ENCODE measurements at places on chromosomes 2 and 18.

DNA sequence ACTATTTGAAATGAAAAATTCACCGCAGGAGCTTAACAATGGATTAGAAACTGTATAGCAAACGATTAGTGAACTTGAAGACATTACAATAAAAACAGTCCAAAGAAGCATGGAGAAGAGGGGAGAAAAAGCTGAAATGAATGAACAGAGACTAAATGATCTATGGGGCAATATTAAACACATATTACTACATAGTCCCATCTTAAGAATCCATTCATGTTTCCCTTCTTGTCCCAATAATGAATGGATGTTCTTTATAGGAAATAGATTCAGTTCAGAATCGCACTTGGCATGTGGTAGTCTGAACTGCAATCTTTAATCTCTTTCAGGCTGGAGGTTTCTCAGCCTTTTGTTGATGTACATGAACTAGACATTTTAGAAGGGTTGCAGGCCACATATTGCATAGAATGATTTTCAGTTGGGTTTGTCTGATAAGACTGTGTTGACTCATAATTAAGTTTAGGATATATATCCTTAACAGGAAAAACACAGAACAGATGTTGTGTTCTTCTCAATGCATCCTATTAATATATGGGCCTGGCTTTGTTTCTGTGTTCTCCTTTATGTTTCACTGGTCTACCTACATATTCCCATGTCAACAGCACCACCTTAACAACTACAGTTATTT, 27.9 kb downstream of the CCDC88A start:
- no peak for ATAC-seq

DNA sequence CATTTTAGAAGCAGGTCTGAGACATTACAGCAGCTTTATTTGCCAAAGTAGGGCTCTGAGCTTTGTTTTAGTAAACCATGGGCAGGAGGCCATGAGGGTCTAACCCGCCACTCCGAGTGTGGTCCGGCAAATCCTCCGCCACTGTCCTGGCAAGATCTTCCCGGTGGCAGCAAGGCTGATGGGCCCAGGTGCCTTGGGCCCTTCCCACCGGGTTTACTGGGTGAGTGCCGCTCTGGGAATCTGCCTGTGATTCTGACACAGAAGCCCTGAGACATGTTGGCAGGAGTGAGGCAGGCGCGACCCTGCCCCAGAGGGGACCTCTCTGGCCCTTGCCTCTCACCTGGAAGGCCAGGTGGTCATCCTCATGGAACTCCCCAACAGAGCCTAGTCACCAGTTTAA, 29.9 kb downstream of the MTERF4 start:
- no peak for ATAC-seq

- ATAC-seq: no peak
These were observed 290.2 kb downstream of the ZNF385B start for GRCh38 chr2:179571252-179571651.

- ATAC-seq: no peak
These were observed 269.4 kb downstream of the ETAA1 start for GRCh38 chr2:67666386-67667053.

DNA sequence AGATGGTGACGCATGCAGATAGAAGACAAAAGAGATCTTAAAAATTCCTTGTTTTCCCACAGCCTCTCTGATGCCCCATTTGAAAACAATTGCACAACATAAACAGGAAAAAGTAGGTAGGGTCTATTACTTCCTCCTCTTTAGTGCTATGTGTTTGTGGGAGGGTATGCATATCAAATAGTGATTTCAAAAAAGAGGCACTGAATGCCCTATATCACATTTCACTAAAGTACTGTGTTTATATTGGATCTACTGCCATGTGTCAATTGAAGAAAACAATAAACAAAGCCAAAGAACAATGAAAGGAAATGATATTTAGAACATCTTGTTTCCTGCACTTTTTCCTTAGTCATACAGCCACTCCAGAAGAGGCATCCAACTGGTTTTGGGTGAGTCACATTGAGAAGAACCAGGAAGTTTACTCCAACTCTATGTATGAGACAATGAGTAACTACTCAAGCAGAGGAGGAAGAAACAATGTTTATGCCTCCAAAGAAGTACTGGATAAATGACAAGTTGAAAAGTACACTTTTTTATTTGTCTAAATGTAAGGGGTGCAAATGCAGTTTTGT, 583.6 kb downstream of the FBXO15 start:
- peak; percentile 75 for ATAC-seq

DNA sequence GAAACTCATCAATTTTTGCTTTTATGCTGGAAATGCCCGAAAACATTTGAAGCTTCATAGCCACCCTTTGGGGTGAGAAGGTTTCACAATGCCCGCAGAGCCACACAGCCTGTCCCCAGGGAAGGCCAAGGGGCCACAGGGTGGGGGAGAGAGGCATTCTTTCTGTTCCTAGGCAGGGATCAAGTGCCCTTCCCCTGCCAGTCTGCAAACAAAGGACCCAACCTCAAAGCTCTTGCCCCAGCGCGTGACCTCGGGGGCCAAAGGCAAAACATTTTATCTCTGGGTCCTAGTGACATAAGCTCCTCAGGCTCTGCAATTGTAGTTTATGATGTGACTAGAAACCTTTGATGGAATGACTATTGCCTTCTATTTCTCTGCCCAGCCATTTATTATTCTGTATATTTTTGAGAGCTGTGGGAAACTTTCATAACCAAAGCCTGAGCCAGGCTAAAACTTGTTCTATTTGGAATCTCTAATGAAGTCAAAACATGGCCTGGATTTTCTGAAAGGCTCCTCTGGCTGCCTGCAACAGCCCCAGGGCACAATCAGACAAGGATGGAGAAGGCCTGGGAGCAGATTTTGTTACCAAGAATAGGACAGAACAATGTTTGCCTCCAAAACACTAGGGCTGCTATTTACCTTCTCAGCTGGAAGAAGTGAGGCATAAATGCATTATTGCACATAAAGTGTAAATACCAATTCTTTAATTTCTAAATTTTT, 137.2 kb upstream of the KCTD1 start:
- no peak for ATAC-seq

- ATAC-seq: peak; percentile 19
These were observed 23.9 kb downstream of the MEMO1 start for GRCh38 chr2:31986906-31987305.

DNA sequence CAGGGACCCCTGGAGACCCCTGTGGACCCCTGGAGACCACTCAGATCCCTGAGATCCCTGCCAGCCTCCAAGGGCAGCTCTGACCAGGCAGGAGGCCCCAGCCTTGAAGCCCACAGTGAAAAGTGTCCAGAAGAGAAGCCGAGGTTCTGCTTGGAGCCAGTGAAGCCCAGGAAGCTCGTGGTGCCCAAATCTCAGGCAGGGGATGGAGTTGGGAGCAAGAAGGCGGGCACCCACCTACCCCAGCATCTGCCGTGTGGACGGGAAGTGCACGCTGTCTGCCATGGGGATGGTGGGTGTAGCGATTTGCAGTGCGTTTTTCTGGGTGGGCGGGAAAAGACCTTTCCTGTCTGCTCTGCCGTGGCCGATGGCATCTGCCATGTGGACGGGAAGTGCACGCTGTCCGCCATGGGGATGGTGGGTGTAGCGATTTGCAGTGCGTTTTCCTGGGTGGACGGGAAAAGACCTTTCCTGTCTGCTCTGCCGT, 120.6 kb upstream of the CTDP1 start:
- no peak for ATAC-seq

DNA sequence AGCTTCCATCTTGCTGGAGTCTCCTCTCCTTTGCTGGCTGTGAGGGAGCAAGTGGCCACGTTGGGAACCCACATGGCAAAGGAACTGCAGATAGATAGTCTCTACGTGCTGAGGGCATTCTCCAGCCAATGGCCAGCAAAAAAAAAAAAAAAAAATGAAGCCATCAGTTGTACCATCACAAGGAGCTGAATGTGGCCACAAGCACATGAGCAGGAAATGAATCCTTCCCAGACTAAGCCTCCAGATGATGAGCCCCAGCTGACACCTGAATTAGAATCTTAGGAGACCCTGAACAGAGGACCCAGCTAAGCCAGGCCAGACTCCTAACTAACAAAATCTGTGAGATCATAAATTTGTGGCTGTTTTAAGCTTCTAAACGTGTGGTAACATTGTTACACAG, 57.9 kb downstream of the SPIRE1 start:
- ATAC-seq: no peak

GRCh38 chr2:137964859-137965459, 686 bp downstream of the HNMT start:
- ATAC-seq: peak; percentile 31

DNA sequence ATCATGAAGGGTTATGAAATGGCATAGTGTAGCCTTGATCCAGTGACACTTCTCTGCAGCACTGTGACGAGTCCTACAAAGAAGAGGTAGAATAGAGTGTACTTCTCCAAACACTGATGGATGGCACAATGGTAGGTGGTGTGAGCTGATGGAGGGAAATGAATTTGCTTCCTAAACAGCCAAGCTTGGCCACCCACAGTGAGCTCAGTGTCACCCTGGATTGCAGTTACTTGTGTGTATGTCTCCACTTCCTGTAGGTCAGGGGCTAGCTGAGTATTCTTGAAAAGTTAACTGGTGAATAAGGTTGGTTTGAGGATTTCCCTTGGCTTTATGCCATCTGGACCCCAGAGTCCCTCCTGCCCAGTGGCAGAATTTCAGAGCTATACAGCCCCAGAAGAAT, 75.9 kb downstream of the VSNL1 start:
- ATAC-seq: no peak

- ATAC-seq: no peak
These were observed 152.3 kb downstream of the PRPF40A start for GRCh38 chr2:152564754-152565551.

DNA sequence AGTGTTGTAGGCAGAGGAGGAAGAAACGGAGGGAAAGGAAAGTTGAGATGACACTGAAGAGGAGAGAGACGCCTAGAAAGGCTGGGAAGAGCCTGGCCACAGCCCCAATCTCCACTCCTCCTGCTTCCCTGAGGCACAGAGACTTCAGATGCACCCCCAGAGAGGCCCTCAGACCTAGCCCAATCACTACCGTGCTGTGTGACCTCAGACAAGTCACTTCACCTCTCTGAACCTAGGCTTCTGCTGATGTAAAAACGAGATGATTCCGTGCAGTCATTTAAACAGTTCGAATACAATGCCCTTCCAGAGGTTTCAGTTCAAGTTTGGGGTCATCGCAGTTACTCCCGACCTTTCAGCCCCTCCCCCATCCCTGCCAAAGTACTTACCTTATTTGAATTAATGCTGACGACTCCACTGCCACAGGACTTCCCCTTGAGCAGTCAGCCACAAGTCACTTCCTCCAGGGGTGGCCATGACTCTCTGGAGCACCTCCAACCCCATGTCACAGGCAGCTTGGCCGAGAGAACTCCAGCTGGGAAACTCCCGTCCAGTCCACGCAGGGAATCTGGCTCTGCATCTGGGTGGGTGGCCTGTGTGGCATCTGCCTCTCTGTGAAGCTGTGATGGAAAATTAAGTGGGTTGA, 105.2 kb upstream of the ID2 start:
- no peak for ATAC-seq

DNA sequence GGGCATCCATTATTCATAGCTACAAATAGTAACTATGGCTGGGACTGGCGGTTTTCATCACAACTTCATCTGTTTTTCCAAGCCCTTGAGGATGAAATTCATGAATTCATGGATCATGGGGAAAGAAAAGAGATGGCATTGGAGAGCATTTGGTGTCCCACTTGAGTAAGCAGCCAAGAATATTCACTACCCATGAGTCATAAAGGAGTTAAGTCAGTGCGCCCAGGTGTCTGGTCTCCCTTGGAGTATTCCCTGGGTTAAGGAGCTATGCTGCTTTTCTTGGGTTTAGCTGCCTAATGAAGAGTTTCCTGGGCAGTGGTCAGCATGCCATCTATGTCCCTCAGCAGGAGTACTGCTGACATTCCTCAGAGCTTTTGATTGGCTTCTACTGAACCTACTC, 21.3 kb upstream of the LDAH start:
- no peak for ATAC-seq

- no peak for ATAC-seq
These were observed 80.8 kb downstream of the NAT8 start for GRCh38 chr2:73561422-73561821.

DNA sequence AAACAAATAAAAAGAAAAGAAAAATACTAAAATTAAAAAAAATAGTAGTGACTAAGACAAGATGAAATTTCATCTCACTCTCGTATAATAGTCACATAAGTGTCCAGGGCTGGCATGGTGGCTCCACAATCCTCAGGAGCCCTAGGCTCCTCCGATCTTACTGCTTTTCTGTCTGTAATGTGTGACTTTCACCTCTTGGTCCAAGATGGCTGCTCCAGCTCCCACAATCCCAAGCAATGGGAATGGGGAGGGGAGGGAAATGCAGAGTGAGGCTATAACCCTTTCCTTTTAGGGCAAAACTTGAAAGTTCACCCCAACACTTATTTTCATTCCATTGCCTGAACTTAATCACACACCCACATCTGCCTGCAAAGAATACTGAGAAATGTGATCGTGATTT, 90.4 kb downstream of the MOGAT1 start:
- ATAC-seq: no peak

- no peak for ATAC-seq
These were observed 505.4 kb downstream of the SUCLG1 start for GRCh38 chr2:83953697-83954096.

DNA sequence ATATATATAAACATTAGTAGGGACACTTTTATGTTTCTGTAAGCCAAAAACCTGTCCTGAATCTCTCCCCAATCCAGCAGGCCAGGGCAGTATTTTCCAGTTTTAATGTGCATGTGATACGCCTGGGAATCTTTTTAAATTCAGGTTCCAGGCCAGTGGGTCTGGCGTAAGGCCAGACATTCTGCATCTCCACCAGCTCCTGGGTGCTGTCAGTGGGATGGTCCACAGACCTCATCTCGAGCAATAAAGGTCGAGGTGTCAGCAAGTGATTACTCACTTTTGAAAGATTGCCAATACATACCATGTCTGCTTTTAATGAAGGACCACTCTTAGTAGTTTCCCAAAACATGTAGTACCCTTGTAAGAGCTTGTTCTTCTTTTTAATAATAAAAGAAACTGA, 189.9 kb upstream of the SH3BP4 start:
- ATAC-seq: peak; percentile 35

GRCh38 chr2:3463186-3463835, 56.0 kb downstream of the ADI1 start:
- ATAC-seq: no peak

GRCh38 chr2:217998926-217999594, 3.7 kb downstream of the TNS1 start:
- no peak for ATAC-seq

DNA sequence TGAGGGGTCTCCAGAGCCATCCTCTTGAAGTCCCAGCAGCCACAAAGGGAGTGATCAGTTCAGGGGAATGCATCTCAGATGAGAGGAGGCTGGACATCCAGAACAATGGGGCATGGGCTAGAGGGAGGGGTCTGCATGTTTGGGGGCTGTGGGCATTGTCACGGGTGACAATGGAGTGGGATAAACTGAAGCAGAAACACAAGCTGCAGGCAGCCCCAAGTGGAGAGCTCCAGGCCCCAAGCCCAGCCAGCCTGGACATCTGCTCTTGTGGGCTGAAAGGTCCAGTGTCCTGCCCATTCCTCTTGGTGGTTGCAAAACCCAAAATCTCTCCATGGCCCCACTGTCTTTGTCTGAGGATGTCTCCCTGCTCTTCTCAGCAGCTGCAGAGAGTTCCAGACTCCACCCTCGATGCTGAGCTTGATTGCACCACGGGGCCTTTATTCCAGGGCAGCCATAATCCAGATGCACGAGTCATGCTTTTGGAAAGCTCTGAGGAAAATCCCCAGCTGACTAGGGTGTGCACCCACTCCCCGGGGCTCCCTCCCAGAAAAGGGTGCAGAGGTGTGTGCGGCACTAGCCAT, 149.4 kb downstream of the TNS1 start:
- ATAC-seq: peak; percentile 13

GRCh38 chr2:230794497-230794896, 70.2 kb upstream of the ITM2C start:
- no peak for ATAC-seq

Measured in SK-N-SH treated with all-trans-retinoic acid at 6 μM for 48 hours (cell line).